Colonic mucosa (tissue), 4 donors: ENCODE measurements at places on chromosomes 11 and 22. TPM values are rescaled to one million over a fixed set of nuclear protein-coding genes. Genes with fewer than 3 reads are reported as not detected.

The PRSS23 gene
- 45.5 TPM for total RNA-seq

DNA sequence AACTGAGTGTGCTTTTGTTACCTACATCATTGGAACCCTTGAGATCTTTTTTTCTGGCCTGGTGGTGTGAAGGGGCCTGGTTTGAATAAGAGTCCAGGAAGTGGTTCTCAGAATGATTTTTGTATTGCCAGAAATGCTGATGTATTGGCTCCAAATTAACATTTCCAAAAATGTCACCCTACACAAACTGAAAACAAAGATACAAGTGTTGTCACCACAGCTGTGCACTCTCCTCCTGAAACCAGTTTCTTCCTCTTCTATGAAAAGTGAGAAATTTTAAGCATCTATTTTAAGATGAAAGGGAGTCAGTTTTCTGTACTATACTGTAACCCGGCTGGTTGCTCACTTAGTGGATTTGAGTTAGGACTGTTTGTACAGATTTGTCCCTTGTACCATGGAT lies 218.8 kb downstream of the PGR start:
- no peaks in the 10 kb centered on the region for H3K27me3 ChIP-seq
- no peak overlapping the region for H3K4me3 ChIP-seq
- H3K27ac ChIP-seq = no peak overlapping the region
- no peak for DNase-seq

The BTG4 gene
- total RNA-seq = not detected

The OR51B2 gene
- total RNA-seq = not detected

- no peaks in the 10 kb centered on the region for H3K4me1 ChIP-seq
- no peak overlapping the region for H3K27ac ChIP-seq
- no peak for DNase-seq
- no peaks in the 10 kb centered on the region for H3K36me3 ChIP-seq
- no peaks in the 10 kb centered on the region for H3K27me3 ChIP-seq
Measured at GRCh38 chr11:35951680-35952079, 7.8 kb downstream of the LDLRAD3 start.

DNA sequence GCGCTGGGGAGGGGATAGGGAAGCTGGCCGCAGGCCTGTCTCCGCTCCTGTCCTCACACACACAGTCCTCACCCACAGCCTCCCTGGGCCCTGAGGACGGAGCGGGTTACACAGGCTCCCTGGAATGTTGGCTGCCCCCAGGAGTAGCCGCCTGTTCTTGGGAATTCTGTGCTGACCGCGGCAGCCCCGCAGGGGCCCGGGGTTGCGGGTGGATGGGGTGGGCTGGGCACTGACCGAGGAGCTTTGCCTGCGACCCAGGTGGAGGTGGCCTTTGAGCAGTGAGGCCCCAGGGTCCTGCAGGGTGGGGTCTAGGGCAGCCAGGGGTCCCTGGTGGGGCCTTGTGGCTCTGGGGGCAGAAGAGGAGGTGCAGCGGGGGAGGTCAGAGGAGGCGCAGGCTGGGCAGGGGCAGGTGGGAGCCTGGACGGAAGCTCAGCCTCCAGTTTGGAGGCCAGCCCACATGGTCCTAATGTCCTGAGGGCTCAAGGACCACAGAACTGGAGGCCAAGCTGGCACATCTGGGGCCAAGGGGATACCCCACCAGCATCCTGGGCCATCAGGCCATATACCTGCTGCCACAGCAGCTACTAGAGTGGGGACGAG lies 6.6 kb upstream of the MRGPRG start:
- no peaks in the 10 kb centered on the region for H3K36me3 ChIP-seq
- H3K4me3 ChIP-seq = no peak overlapping the region
- H3K4me1 ChIP-seq = no peaks in the 10 kb centered on the region
- no peak overlapping the region for H3K27ac ChIP-seq
- DNase-seq = no peak

DNA sequence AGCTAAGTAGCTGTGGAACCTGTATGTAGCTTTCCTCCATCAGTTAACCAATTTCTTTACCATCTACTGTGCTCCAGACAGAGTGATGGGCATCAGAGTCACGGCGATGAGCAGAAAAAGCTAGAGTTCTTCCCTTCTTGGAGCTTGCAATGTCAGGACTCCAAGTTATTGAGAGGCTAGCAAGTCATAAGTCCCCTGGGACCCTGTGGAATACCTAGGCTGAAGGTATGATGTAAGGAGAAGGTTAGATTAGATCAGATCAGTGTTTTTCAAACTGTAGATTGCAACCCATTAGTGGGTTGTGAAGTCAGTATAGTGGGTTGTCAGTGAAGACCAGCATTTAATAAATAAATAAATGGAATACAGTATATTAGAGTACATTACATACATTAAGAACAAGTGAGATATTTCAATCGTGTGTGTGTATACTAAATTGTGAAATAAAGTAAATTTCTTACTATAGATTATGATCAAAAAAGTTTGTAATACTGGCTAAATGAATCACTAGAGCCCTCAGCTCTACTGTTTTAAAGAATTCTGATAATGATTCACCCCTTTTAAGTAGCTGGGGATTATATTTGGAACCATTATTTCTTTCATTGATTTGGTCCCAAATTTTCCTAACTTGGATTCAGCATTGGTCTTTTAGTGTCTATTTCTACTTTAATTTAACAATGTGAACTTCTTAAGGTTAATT lies 52.3 kb downstream of the RASSF10 start:
- no peak overlapping the region for H3K27ac ChIP-seq
- no peak overlapping the region for H3K4me3 ChIP-seq
- no peaks in the 10 kb centered on the region for H3K4me1 ChIP-seq
- H3K27me3 ChIP-seq = no peaks in the 10 kb centered on the region

DNA sequence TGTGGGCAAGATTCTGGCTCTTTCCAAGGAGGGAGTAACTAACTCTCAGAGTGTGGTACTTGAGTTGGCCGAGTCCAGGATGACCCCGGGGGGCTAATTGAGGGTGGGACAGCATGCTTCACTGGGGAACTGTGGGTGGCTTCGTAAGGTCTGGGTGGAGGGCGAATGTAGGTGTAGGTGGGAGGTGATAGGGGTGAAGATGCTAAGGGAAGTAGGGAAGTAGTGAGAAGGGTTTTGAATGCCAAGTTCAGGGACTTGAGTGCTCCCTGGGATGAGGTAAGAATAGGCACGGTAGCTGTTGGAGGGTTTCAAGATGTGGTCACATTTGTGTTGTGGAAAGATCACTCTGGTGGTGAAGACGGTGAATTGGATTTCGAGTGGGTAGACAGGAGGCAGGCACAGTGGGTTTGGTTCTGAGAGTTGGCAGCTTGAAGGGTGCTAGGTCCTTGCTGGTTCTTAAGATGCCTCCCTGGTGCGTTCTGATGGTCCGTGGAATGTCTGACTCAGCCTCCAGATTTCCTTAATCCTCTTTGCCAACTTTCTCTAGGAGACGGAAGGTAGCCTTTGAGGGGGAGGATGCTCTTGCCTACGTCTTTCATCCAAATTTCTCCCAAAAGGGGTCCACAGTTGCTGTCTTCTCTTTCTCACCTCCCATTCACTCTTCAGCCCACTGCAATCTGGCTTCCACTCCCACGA lies 2.5 kb upstream of the DNAL4 start:
- no peaks in the 10 kb centered on the region for H3K36me3 ChIP-seq
- H3K4me1 ChIP-seq = peaks cover 5% of the 10 kb centered on the region
- no peaks in the 10 kb centered on the region for H3K27me3 ChIP-seq
- no peak overlapping the region for H3K27ac ChIP-seq
- no peak overlapping the region for H3K4me3 ChIP-seq

- no peak overlapping the region for H3K27ac ChIP-seq
- H3K27me3 ChIP-seq = no peaks in the 10 kb centered on the region
- no peaks in the 10 kb centered on the region for H3K4me1 ChIP-seq
- no peak for DNase-seq
- no peak overlapping the region for H3K4me3 ChIP-seq
Measured at GRCh38 chr11:68695531-68695930, 11.2 kb downstream of the GAL start.

- DNase-seq = no peak
- H3K36me3 ChIP-seq = peaks cover 9% of the 10 kb centered on the region
- no peak overlapping the region for H3K4me3 ChIP-seq
- H3K4me1 ChIP-seq = no peaks in the 10 kb centered on the region
Measured at GRCh38 chr22:40310768-40311120, 35.6 kb upstream of the ADSL start.

DNA sequence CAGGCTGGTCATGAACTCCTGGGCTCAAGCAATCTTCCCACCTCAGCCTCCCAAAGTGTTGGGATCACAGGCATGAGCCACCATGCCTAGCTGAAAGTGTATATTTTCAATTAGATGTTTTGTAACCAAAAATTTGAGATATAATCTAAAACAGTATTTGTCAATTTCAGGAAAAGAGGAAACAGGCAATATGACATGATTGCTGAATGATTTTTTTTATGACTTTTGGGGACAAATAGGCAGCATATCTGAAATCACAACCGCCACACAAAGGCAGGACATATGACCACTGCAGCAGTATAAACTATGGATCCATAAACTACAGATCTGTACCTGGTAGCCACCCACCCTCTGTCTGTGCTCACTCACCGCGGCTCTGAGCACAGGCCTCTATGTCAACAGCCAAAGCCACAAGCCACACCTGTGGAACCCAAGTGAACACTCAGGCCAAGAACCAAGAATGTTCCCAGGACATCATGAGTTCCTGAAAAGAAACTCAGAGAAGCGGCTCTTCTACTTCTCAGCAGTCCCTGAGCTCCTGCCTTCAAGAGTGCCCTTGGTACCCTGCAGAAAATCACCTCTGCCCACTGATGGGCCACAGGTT lies 22.5 kb downstream of the PISD start:
- DNase-seq = no peak
- no peak overlapping the region for H3K4me3 ChIP-seq
- H3K27ac ChIP-seq = no peak overlapping the region
- peaks cover 20% of the 10 kb centered on the region for H3K4me1 ChIP-seq

DNA sequence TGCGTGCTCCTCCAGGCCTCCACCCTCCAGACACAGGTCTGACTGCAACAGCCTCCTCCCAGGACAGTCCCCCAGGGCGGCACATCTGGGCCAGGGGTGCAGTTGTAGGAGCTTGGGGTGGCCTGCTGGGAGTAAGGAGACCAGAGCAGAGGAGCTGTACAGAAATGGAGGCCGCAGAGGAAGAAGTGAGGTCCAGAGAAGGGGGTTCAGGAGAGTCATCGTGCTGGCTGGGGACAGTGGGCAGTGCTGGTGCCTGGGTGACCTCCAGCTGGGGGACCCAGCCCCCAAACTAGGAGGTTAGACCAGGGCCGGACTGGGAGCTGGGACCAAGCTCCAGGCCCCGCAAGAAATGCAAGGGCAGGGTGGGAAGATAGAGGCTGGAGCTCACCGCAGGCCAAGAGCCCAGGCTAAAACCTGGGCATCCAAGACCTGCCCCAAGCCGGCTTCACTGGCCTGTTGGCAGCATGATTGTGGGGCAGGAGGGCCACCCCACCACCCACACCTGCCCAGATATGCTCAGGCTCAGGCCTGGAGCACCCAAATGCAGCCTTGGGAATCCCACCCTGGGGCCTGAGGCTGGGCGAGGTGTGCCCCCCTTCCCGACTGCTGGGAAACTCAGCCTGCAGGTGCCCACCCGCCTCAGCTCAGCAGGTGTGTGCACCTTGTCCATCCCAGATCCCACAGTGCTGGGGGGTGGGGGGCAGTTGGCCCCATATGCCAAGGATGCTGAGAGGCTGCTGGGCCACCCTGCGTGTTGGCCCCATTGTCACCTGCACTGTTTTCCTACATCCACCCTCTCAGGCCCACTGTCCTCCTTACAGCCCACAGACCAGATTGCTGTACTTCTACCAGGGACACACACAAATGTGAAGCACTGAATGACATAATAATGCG lies 96.9 kb downstream of the MORC2 start:
- no peaks in the 10 kb centered on the region for H3K36me3 ChIP-seq
- DNase-seq = no peak
- H3K27ac ChIP-seq = no peak overlapping the region
- no peaks in the 10 kb centered on the region for H3K27me3 ChIP-seq
- no peak overlapping the region for H3K4me3 ChIP-seq
- H3K4me1 ChIP-seq = no peaks in the 10 kb centered on the region

- peak overlapping the region; percentile 11 for H3K27ac ChIP-seq
- H3K36me3 ChIP-seq = no peaks in the 10 kb centered on the region
- no peak overlapping the region for H3K4me3 ChIP-seq
- H3K4me1 ChIP-seq = peaks cover 41% of the 10 kb centered on the region
- peaks cover 23% of the 10 kb centered on the region for H3K27me3 ChIP-seq
Measured at GRCh38 chr22:19173047-19174035, 5.2 kb downstream of the SLC25A1 start.

The DGAT2 gene
- total RNA-seq = 3.0 TPM

DNA sequence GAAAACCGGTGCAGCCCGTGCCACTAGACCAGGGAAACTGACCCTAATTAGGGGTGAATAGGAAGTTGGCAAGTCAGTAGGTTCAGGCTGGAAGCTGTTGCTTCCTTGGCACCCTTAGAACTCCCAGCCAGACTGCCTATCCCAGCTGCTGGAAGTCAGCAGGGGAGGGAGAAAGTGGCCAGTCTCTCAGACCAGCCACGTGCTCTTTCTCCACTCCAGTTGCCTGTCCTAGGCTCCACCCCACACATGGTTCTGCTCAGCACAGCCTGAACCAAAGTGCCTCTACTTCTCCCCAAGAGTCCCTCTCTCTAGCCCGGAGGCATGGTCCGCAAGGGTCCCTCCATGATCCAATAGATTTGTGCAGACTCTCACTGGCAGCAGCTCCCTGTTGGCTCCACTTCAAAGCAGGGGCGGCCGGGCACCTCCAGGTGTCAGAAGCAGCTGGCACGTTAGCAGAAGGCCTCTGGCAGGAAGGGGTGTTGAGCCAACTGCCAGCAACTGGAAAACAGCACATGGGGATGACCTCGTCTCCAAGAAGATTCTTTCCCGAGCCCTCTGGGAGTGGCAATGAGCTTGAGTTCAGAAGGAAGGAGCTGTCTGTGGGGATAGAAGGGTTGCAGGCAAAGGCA lies 27.7 kb downstream of the ARFGAP2 start:
- no peaks in the 10 kb centered on the region for H3K36me3 ChIP-seq
- no peak overlapping the region for H3K27ac ChIP-seq
- no peaks in the 10 kb centered on the region for H3K27me3 ChIP-seq
- DNase-seq = peak; percentile 31
- peaks cover 14% of the 10 kb centered on the region for H3K4me1 ChIP-seq
- H3K4me3 ChIP-seq = no peak overlapping the region

The BRMS1 gene
- 64.6 TPM for total RNA-seq

The OR5P2 gene
- total RNA-seq = not detected

DNA sequence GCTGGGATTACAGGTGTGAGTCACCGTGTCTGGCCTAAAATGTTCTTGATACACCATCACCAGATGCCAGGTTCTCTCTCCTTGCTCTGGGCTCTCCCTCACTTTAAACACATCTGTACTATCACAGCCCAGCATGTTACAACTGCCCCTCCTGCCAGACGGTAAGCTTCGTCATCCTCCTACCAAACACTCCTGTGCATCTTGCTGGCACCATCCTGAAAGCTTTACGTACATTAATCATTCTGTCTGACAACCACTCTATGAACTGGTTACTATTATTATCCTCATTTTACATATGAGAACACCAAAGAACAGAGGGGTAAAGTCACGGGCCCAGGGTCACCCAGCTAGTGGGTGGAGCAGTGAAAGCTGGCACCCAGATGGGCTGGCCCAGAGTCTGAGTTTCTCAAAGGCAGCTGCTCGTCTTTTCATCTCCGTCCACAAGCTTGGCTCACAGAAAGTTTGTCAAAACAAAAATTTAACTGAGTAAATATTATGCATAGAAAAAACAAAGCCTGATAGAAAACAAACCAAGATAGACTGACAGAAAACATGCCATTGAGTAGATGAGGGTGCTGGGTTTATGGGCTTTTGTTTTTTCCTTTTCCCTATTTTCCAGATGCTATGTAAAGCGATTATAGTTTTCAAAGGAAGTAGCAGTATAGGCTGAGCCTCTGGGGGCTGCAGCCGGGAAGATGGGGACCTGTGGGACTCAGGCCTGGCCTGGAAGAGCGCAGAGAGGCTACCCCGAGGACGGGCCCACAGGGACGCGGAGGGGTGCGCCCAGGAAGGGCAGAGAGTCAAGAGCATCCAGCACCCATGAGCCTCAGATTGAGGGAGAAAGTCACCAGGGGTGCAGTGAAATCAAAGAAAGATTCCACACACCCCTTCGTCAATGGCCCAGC lies 9.5 kb downstream of the PLA2G6 start:
- H3K4me1 ChIP-seq = no peaks in the 10 kb centered on the region
- no peak overlapping the region for H3K27ac ChIP-seq
- H3K27me3 ChIP-seq = no peaks in the 10 kb centered on the region
- DNase-seq = no peak
